ENCODE measurements at places on chromosomes 4 and X. TPM values are rescaled to one million over a fixed set of nuclear protein-coding genes. Genes with fewer than 3 reads are reported as not detected.

RTL9 gene
- total RNA-seq = not detected

HS3ST1 gene
- 0.78 TPM for total RNA-seq

DNA sequence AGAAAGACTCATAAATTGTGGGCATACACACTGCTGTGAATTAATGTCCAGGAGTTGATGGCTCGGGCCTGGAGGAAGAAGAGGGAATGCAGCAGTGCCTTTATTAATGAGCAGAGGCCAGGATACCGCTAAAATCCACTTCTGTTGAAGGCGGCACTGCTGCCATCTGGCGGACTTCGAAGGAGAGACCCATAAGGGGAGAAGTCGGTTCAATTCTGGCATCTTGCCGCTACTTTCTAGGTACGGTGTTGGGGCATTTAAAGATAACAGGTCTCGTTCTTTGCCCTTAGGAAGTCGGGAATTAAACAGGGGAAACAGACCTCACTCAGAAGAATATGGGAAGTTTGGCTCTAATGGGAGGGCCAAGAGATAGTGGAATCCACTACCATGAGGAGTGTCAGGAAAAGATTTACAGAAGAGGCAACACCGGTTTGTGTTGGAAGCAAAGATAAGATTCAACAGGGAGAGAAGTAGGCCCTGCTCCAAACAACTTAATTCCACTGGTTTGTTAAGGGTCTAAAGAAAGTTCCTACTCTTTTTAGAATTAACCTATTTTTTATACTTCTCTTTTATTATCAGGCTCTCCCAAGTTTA, 133.6 kb upstream of the GIMD1 start:
- no peaks in the 10 kb centered on the region for H3K36me3 ChIP-seq
- peak; percentile 65 for DNase-seq
- H3K27me3 ChIP-seq = no peaks in the 10 kb centered on the region
- H3K4me1 ChIP-seq = no peaks in the 10 kb centered on the region

DNA sequence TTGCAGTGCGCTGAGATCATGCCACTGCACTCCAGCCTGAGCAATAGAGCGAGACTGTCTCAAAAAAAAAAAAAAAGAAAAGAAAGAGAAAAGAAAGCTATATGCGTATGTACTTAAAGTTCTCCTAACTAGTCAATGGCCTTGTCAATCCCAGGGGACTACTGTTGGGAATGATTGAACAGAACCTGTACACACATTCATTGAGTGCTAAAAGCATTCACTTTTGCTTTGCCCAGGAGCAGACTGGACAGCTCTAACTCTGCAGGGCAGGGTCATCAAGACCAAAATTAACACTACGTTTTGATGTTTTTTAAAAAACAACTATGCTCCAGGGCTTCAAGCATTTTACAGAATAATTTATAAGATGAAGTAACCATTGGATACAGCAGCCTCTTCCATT, 106.2 kb downstream of the FNIP2 start:
- no peak overlapping the region for H3K4me3 ChIP-seq
- no peak for DNase-seq
- H3K27ac ChIP-seq = no peak overlapping the region
- no peaks in the 10 kb centered on the region for H3K27me3 ChIP-seq
- H3K36me3 ChIP-seq = no peaks in the 10 kb centered on the region
- peaks cover 27% of the 10 kb centered on the region for H3K4me1 ChIP-seq

MAGEB1 gene
- total RNA-seq = not detected

PLP1 gene
- 0.78 TPM for total RNA-seq

HTR2C gene
- total RNA-seq = not detected

FGFBP2 gene
- total RNA-seq = not detected

DNA sequence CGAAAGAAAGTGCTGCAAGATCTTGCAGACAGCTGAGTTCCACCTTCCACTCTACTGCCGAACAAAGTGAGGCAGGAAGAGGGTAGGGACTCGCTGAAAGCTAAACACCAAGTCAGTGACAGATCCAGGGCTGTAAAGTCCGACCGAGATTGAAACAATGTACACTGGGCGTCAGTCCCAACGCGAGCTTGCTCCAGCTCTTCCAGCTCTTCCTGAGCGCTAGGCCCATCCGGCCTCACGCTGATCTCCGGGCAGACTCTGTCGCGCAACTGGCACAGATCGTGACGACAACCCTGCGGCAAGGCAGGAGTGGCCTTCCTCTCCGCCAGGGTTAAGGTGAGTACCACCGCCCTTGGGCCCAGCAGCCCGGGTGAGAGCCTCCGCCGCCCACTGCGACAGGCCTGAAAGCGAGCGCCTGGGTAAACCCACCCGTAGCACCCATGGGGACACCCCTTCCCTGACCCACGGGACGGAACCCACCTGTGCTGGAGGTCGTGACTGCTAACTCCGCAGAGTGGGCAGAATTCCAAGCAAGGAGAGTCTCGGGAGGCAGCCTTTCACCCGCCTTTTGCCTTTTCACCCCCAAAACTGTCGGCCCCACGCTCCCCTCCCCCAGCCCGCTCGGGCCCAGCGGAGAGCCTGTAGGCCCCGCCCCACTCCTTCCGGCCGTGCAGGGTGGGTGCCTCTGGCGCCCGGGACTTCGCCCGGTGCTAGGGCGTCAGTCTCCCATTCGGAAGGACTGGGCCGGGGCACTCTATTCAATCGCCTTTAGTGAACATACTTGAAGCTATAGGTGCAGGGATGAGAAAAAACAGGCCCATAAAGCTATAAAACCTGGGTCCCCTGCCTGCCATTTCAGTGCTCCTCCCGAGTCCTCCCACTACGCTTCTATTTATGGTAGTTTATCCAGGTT, at the start of gene TMLHE:
TSS of gene TMLHE (minus strand) at position 641 of the 913 bp plus-strand sequence. CDS start 67,676 bp downstream, outside the sequence.
- H3K4me3 ChIP-seq = peak within 1 kb of the TSS; percentile 52
- H3K36me3 ChIP-seq = no peaks in the 10 kb centered on the region
- H3K4me1 ChIP-seq = peaks cover 6% of the 10 kb centered on the region
- no peaks in the 10 kb centered on the region for H3K27me3 ChIP-seq
- H3K27ac ChIP-seq = peak within 1 kb of the TSS; percentile 86

All from body of pancreas (tissue), 4 donors.